ENCODE measurements at places on chromosomes 7 and 10. TPM values are rescaled to one million over a fixed set of nuclear protein-coding genes. Genes with fewer than 3 reads are reported as not detected.

The PHYHIPL gene
- 1.3 TPM for polyA plus RNA-seq

The ITIH5 gene
- 35.5 TPM for polyA plus RNA-seq

The NXPH1 gene
- polyA plus RNA-seq: not detected

DNA sequence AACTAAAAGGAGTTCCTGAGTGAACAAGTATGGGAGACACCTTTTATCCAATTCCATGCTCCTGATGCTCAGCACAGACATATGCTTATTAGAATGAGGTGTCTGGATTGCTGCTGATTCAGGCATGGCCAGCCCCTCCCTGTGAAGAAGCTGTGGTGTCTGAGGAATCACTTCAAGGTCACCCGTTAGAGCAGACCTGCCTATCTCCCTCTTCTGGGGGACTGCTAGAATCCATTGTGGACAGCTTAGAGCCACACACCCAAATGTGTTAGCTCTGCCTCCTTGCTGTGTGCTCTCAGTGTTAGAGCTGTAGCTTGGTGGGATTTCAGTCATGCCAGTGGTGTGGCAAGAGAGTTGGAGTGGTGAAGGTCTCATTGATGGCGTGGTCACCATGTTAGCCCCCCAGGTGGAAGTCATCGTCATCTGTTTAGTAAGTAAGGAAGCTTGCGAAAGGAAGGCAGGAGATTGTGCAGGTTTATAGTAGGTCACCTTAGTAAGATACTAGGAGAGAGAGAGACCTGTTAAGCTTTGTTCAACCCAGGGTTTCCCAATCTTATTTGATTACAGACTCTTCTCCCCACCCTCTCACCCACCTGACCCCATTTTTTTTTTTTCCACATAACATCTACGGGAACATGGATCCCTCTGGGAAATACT, 12.8 kb downstream of the PRXL2A start:
- DNase-seq: no peak

The GPRIN2 gene
- polyA plus RNA-seq: 5.8 TPM

The PBLD gene
- polyA plus RNA-seq: 12.2 TPM

The PSMG3 gene
- 24.6 TPM for polyA plus RNA-seq

GRCh38 chr10:125355657-125356056, 195.3 kb upstream of the CTBP2 start:
- no peak for DNase-seq

The OR2A14 gene
- not detected for polyA plus RNA-seq

DNA sequence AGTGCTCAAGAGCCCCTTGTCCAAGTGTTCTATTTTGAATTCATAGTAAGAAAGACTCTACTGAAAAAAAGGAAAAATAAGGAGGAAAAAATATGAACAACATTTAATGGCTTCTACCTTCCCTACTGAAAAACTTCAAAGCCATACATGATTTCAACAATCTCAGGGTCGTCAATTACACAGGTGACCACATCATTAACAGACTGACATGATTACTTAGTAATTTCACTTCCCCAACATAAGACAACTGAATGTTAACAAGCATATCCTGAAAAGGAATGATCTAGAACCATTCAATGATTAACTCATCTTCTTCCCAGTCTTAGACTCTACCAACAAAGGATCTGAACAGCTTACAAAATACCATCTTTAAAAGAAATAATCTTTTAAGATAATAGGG, 34.8 kb downstream of the MEOX2 start:
- DNase-seq: no peak

DNA sequence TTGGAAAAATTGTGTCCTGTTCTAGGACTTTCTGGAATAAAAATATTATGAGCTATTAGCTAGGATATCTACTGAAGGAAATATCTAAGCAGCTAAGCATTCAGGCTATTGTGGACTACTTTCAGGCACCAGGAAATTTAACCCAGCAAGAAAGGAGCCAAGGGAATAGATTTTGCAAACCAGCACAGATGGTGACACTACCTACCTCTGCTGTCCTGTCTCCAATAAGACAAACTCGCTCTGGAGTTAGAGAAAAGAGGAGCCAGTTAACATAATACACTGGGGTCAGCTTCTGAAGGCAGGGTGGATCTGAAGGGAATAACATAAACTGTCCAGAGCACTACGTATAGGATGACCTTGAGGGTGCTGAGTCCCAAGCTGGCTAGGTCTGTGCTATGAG, 223.7 kb upstream of the PRSS58 start:
- DNase-seq: no peak

GRCh38 chr7:23369100-23369499, 70.0 kb downstream of the MALSU1 start:
- no peak for DNase-seq

GRCh38 chr10:23100331-23101030, 5.1 kb downstream of the MSRB2 start:
- DNase-seq: no peak

The TMEM236 gene
- 0.37 TPM for polyA plus RNA-seq

DNA sequence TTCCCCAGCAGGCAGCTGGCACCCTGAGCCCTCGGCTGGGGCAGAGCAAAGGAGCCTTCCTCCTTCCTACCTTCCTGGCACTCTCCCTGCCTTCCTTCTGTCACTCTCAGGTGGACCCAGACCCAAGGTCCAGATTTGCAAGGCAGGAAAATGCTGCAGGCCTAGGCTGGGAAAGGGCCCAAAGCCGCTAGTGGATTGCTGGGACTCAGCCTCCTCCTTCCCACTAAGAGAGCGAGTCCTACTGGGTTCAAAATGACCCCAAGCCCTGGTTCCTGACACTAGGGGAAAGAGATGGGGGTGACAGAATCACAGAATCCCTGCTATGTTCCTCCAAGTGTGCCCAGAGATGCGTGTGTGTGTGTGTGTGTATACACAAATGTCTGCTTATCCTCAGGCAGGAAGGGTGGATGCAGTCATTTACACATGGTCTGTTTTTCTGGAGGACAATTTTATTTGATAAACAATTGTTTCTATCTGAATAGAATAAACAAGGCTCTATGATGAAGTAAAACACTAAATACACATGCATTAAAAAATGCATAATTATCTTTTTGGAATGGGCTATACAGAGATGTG, 1.3 kb upstream of the PLAU start:
- no peak for DNase-seq

DNA sequence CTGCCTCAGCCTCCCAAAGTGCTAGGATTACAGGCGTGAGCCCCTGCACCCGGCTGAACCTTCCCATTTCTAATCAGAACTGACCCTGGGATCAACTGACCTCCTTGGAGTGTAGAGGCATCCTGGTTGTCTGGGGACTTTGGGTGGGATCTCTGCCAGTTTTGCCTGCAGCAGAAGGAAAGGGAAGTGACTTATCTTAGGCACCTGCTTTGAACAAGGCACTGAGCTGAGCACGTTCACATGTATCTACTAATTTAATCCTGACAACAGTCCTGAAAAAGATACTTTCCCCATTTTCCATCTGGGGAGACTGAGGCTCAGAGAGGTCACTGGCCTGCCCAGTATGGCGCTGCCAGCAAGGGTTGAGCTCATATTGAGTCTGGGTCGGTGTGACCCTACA, 153.4 kb downstream of the CUX1 start:
- no peak for DNase-seq

DNA sequence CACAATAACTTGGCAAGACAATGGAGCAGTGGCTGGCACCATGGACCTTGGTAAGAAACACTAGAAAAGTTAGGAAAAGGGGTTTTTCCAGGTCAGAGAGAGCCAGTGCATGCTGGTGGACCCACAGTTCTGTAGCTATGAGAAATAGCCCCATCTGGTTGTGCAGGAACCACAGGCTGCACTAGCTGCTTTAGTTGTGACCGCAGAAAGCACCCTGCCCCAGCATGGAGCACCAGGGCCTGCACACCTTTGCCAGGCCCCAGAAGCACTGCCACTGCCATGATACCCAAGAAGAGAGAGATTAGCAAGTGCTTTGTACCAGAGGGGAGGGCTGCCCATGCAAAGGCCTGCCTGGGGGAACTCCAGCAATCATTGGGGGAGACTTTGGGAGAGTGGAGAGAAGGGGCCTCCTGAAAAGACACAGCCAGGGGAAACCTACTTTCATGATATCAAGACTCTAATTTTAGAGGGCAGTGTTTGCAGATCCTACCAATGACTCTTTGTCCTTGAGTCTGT, 256.1 kb upstream of the C7orf33 start:
- no peak for DNase-seq

DNA sequence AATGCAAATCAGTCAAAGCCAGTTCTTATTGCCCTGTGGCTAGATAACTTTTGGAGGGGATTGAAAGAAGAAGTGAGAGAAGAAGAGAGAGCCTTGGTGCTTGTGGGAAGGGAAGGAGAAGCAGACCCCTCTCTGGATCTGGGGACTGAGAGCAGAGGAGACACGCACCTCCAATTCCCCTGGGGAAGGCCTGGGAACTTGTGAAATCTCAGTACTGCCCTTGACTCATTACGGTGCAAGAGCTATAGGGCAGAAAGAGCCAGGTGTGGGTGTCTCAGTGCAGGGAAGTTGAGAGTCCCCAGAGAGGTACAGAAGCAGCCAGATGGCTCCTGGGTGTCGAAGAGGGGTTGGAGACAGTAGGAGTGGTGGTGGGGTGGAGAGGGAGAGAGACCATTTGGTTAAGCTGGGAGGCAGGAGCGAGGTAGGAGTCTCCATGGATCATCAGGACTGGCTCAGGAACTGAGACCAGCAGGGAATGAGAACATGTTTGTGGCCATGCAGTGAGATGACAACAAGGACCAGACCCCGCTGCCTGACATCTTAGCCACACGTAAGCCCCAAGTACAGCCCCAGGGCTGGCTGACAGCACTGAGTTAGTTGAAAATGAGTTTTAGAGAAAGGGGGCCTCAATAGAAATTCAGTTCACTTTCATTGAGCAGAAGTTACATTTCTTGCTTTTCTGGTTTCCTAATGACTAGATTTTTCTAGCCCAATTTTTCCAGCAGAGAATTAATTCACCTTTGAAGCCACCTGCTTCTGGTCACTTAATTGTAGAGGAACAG, 238.2 kb downstream of the BUB3 start:
- no peak for DNase-seq

GRCh38 chr10:1291178-1292090, 235.2 kb downstream of the WDR37 start:
- no peak for DNase-seq

DNA sequence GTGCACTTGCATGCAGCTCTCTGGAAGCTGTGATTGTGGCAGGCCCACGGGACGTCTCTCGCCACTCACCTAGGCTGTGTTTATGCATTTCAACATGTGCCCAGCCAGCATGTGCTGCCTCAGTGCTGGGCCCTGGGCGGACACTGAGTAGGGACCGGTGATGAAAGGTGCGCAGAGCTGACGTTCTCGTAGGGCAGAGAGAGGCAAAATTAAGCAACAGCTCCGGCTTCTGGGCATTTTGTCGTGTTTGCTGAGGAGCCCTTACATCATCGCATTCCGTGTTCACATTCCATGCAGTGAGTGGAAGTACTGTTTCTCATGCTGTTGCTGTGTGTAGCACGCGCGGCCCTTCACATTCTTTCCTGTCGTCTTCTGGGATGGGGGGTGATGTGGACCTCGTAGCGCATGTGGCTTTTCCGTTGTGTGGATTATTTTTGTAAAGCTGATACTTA, 50.5 kb downstream of the PRF1 start:
- DNase-seq: peak; percentile 87

DNA sequence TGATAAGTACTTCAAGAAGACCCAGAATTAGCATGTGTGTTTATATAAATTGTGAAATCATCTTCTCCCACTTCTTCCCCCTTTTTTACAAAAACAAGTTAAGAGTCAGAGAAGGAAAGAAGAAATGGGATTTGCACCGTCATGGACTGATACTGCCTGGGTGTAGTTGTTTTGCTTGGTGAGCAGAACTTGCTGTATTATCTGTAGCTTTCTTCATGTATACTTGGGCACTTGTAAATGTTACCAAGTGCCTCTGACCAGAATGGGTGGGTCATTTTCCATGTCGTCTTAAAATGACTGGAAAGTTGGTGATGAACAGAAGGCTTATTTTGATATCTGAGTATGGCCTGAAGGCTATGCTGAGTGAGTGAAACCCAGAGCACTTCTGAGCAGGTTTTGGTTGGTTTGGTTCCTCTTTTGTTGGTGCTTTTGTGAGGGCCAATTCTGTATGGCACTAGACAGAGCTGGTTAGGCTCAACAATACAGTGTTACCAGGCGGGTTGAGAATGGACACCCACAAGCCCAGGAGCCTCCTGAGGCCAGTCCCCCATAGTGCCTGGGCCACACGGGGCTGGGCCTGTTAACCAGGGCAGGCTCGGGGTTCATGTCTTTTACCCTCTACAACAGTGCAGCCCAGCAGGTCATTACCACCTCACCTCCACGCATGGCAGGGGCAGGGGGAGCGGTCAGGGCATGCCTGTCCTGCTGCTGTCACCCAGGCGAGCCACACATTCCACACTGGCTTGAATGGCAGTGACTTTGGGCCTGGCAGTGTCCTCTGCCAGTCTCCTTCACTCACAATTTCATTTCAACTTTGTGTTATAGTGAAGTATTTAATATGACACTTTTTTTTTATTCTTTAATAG, 115.1 kb downstream of the CCNY start:
- no peak for DNase-seq

The PTN gene
- polyA plus RNA-seq: 94.3 TPM

DNA sequence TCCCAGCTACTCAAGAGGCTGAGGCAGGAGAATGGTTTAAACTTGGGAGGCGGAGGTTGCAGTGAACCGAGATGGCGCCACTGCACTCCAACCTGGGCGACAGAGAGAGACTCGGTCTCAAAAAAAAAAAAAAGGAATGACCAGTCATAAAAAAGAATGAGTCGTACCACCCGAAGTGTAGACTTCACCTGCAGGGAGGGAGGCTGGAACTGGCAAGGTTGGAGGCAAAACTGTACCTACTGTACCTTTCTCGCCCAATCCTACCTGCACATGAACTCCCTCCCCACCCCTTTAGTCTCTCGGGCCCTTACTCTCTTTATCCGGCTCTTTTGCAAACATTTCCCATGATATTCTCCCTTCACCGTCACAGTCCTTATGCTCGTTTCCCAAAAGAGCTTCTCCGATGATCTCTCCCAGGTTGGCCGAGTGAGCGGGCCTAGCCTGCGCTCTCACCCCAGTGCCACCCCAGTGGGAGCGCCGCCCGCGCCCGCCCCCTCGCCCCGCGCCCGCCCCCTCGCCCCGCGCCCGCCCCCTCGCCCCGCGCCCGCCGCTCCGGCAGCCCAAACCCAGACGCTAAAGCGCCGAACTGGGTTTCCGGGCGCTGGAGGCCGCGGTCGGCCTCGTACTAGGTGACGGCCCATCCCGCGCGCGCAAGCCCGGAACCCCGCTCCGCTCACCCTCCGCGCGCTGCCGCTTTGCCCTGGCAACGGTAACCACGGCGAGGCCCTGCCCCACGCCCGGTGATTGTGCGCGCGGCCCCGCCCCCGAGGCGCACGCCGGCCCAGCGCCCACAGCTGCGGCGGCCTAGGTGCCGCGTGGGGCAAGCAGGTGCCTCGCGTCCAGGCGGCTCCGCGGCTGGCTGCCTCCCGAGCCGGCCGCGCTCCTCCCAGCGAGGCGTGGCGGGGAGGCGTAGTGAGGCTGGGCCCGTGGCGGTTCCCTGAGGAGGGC, at the start of gene SMKR1:
SMKR1 (plus strand) TSS at position 772 of the 948 bp plus-strand sequence. CDS start 294 bp downstream, outside the sequence.
- DNase-seq: peak; percentile 59
